H9 (cell line): ENCODE measurements at places on chromosomes 1 and 21. TPM values are rescaled to one million over a fixed set of nuclear protein-coding genes. Genes with fewer than 3 reads are reported as not detected.

GRCh38 chr1:119895102-119895501 lies 1.2 kb downstream of the ADAM30 start:
- DNase-seq, result no peak

DNA sequence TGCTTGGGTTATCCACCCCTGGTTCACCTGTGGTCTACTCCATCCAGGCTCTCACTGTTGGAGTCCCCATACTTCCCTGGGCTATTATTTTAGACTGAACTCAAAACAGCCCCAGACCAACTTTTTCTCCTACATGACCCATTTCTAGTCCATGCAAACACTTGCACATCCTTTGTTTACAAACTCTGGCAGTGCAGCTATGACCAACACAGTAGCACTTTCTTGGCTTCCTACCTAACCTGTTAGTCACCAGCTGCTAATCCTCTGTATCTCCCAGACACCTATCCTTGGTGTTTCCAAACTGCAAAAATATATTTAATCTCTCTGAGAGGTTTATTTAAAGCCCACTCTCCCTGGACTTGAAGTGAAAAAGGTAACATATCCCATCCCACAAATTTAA lies 90.8 kb downstream of the DDAH1 start:
- DNase-seq, result no peak

The LIN28A gene
- 1,267 and 1,289 TPM in 2 replicates for total RNA-seq

DNA sequence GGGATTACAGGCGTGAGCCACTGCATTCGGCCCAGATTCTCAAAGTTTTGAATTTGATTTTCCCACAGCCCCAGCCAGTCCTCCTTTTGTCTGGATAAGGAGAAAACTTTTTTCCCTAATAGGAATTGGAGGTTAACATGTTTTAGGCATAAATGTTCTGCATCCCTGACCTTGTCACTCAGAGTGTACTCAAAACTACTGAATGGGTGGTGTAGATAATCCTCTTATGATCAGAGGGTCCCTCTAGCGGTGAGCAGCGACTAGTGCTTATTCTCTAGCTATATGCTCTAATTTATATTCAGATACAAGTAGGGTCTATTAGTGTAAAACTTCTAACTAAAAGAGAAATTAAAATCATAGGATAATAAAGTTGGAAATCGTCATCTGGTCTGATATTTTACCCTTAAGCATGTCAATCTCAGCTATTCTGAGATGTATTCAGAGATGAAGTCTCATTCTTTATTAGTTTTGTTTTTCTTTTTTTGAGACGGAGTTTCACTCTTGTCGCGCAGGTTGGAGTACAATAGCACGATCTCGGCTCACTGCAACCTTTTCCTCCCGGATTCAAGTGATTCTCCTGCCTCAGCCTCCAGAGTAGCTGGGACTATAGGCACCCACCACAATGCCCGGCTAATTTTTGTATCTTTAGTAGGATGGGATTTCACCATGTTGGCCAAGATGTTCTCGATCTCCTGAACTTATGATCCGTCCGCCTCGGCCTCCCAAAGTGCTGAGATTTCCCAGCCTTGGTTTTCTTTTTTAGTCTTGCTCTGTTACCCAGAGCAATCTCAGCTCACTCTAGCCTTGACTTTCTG lies 2.7 kb upstream of the PSMD4 start:
- DNase-seq, result peak; percentile 53

GRCh38 chr21:46100020-46100419 lies 2.1 kb downstream of the COL6A2 start:
- DNase-seq, result no peak

The CNKSR1 gene
- 23.4 and 26.3 TPM in 2 replicates for total RNA-seq

DNA sequence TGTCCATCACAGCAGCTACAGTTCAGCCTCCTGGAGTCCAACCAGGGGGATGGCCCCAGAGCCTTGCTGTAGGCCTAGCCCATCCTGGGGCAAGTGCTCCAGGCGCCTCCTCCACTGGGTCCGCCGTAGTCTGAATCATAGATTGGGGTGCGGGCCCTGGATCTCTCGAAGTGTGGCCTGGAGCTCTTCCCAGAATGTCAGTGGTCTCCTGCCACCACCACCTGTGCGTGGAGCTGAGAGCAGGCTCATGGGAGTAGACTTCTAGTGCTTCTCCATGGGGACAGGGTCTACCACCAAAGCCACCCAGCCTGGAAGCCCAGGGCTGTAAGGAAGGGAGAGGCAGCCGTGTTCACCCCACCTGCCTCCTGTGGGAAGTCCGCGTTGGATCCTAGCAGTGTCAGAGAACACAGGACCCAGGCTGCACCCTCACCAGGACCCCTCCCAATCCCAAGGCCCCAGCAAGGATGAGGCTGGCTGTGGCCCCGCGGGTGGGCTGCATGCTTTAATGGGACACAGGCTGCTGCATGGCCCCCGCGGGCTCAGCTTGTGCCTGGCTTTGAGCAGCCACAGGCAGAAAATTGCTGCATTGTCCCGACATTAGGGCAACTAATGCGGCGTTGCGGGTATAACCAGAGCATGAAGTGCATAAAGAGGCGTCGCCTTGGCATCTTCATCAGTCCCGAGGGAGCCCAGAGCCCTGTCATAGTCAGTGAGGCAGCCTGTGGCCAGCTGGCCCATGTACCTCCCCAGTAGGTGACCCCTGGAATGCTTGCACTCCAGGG lies 735 bp upstream of the HES3 start:
- DNase-seq, result no peak

The FNDC10 gene
- 15.2 TPM in 2 replicates for total RNA-seq

GRCh38 chr1:154434346-154435085 lies 29.4 kb downstream of the IL6R start:
- no peak for DNase-seq

DNA sequence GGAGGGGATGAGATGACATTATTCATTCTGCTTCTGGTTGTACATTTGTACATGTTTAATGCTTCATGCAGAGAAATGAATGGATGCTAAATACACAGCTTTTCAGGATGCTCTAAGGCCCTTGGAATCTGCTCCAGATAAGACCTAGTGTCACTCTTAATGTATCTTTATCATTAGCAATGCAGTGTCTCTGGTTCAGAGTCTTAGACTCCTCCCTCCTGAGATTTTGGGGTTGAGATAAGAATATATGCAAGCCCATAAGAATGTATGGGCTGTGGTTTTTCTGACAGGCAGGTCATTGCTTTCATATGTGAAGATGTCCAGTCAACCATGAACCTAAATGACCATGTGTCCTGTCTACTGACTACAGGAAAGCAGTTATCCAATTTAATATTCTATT lies 415.5 kb downstream of the RPS6KC1 start:
- no peak for DNase-seq

GRCh38 chr21:35326677-35327076 lies 277.6 kb upstream of the RUNX1 start:
- no peak for DNase-seq

DNA sequence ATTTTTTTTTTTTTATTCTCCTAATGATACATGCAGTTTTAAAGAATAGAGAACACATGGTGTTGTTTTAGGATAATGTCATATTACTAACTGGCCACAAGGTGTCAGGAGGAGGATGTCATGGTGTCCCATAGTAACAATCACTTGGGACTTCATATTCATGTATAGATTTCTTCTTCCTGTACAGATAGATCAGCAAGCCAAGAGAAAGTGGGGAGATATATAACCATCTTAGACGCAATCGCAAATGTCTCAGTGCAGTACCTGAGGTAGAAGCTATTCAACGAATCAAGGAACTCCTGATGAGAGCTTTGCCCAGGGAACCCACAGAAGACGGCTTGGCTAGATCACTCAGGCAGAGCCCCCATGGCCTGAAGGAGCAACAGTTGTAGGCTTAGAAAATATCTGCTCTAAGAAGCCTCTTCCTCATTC lies 12.3 kb downstream of the OR2T11 start:
- DNase-seq, result no peak

The OR10J1 gene
- total RNA-seq, result not detected in 2 replicates

The RTCA gene
- total RNA-seq, result 29.5 and 33.6 TPM in 2 replicates

The ZBTB8A gene
- total RNA-seq, result 11.1 and 11.3 TPM in 2 replicates

GRCh38 chr1:29999595-29999994 lies 723.8 kb downstream of the MATN1 start:
- DNase-seq, result no peak

GRCh38 chr1:91080650-91081049 lies 58.8 kb upstream of the ZNF644 start:
- no peak for DNase-seq

The TBX19 gene
- 0.37 and 0.48 TPM in 2 replicates for total RNA-seq

The C1orf94 gene
- total RNA-seq, result 0.98 and 1.9 TPM in 2 replicates

The NCMAP gene
- total RNA-seq, result 0.33 and 0.35 TPM in 2 replicates

GRCh38 chr21:45129189-45129923 lies 55.0 kb downstream of the ADARB1 start:
- DNase-seq, result no peak

DNA sequence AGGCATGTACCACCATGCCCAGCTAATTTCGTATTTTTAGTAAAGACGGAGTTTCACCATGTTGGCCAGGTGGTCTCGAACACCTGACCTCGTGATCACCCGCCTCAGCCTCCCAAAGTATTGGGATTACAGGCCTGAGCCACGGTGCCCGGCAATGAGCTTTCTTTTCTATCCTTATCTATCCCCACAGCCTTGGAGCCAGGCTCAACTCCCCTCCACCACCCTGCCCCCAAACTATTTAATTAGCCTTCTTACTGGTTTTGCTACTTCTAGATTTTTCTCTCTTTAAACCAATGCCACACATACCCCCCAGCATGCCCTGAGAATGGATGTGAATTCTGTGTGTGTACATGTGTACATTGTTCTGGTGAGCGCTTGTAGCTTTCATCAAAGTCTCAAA lies 5.7 kb upstream of the VANGL2 start:
- no peak for DNase-seq

GRCh38 chr1:191575746-191576145 lies 582.5 kb upstream of the RGS18 start:
- no peak for DNase-seq

- no peak for DNase-seq
Observed at GRCh38 chr1:215474940-215475339, 92.2 kb upstream of the KCTD3 start.

GRCh38 chr1:40973912-40974311 lies 5.6 kb upstream of the CTPS1 start:
- DNase-seq, result no peak

DNA sequence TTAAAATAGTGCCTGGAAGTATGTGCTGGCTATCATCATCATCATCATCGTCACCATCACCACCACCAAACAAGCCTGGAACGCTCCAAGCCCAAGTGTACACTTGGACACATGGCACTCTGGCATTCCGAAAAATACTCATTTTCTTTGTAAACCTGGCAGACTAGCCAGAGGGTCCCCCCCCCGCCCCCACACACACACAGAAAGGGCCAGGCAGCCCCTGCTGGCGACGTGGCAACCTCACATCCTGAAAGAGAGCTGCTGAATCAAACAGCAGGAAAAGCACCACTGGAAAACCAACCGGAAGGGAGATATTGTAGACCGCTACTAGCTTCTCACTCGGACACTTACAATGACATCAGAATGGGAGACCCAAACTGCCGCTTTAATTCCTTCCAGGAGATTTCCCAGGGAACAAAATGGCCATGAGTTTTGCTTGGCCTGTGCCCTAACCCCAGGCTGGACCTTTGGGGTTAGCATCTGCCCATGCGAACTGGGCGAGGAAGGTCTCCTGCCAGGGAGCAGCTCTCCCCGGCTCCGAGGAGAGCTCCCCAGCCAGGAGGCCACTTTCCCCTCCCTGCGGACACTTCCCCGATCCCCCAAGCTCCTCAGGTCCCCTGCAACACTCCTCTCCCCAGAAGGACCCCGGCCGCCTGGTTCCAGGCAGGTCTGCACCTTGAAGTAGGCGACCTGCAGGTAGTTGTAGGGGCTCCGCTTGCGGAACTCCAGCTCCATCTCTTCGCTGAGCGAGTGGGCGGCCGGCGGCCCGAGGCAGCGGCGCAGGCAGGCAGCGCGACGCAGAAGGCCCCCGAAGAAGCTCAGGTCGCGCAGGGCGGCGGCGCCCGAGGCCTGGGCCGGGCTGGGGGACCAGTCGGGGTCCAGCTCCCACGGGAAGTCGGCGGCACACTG lies 742 bp downstream of the P3H1 start:
- peak; percentile 62 for DNase-seq

The NHLH2 gene
- 1.1 and 1.2 TPM in 2 replicates for total RNA-seq

DNA sequence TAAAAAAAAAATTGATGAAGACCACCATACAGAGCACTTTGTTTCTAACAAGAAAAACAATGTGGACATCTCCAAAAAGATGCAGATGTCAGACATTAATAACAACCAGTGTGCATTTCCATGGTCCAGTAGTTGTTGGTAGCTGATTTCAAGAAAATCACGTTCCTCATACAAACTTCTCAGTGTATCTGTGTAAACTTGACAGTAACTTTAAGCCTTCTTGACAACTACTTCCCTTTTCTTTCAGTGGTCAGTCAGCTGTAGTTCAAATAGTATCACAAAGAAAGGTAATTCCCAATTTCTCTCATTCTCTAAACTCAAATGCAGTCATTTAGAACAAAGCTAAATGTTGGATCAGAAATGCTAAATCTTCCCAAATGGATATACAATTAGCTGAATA lies 879.9 kb downstream of the AMY1C start:
- DNase-seq, result no peak
